ENCODE measurements at places on chromosomes 1 and 21. TPM values are rescaled to one million over a fixed set of nuclear protein-coding genes. Genes with fewer than 3 reads are reported as not detected.
A peak's percentile ranks its signal among the peaks of the same experiment; 100 is the strongest.

SLC16A4 gene
- 0.44 TPM for total RNA-seq

GRCh38 chr1:31781138-31781755 lies 17.1 kb upstream of the ADGRB2 start:
- peaks cover 15% of the 10 kb centered on the region for H3K27me3 ChIP-seq
- H3K4me1 ChIP-seq, result no peaks in the 10 kb centered on the region
- no peak overlapping the region for H3K27ac ChIP-seq
- DNase-seq, result no peak

DNA sequence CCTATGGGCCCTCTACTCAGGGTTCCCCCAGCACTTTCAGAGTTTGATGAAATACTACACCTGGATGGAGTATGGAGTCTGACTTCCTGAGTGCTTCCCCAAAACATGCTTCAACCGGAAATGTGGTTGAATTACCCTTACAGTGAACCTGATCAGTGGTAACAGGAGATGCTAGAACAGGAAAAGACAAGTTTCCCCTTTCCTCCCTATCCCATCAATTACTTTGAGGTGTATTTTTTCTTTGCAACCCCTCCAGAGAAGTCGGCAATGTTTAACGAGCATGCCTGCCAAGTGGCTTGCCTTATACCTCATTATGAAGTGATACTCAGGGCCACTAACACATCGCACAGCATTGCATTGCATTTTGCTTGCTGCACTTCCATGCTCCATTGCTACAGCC lies 7.0 kb downstream of the KRTAP15-1 start:
- H3K4me1 ChIP-seq, result peaks cover 4% of the 10 kb centered on the region
- no peaks in the 10 kb centered on the region for H3K36me3 ChIP-seq
- no peak overlapping the region for H3K27ac ChIP-seq
- DNase-seq, result no peak
- no peak overlapping the region for H3K4me3 ChIP-seq
- H3K27me3 ChIP-seq, result no peaks in the 10 kb centered on the region

GRCh38 chr21:42878678-42878992 lies 704 bp downstream of the WDR4 start:
- H3K27ac ChIP-seq, result peak overlapping the region; percentile 98
- peaks cover 22% of the 10 kb centered on the region for H3K36me3 ChIP-seq
- H3K4me3 ChIP-seq, result peak overlapping the region; percentile 98
- H3K27me3 ChIP-seq, result no peaks in the 10 kb centered on the region

USH2A gene
- not detected for total RNA-seq

GRCh38 chr1:66274634-66275033 lies 259.3 kb upstream of the SGIP1 start:
- peaks cover 91% of the 10 kb centered on the region for H3K4me1 ChIP-seq
- peak overlapping the region; percentile 77 for H3K4me3 ChIP-seq
- no peaks in the 10 kb centered on the region for H3K27me3 ChIP-seq
- no peaks in the 10 kb centered on the region for H3K36me3 ChIP-seq

- DNase-seq, result no peak
- H3K36me3 ChIP-seq, result no peaks in the 10 kb centered on the region
- H3K27ac ChIP-seq, result no peak overlapping the region
- peaks cover 15% of the 10 kb centered on the region for H3K27me3 ChIP-seq
Observed at GRCh38 chr1:29835406-29835805, 599.1 kb downstream of the PTPRU start.

- H3K27me3 ChIP-seq, result no peaks in the 10 kb centered on the region
- peaks cover 14% of the 10 kb centered on the region for H3K4me1 ChIP-seq
- peaks cover 8% of the 10 kb centered on the region for H3K36me3 ChIP-seq
- no peak overlapping the region for H3K4me3 ChIP-seq
Observed at GRCh38 chr1:229636042-229636441, 10.0 kb downstream of the URB2 start.

GRCh38 chr21:41011951-41012366 lies 156.0 kb upstream of the BACE2 start:
- no peaks in the 10 kb centered on the region for H3K4me1 ChIP-seq
- H3K27ac ChIP-seq, result no peak overlapping the region
- H3K36me3 ChIP-seq, result no peaks in the 10 kb centered on the region
- no peak for DNase-seq
- H3K27me3 ChIP-seq, result no peaks in the 10 kb centered on the region

Measured in activated T-cell treated with anti-CD3 and anti-CD28 coated beads, Interleukin-2, amount 50 U/mL, for 72 hours (primary cell).